ENCODE measurements at places on chromosomes 2 and 18.
A peak's percentile ranks its signal among the peaks of the same experiment; 100 is the strongest.

GRCh38 chr2:204289066-204289465, 256.2 kb upstream of the PARD3B start:
- DNase-seq: no peak

- DNase-seq: no peak
These were observed 222.8 kb downstream of the ARL4C start for GRCh38 chr2:234273887-234274584.

DNA sequence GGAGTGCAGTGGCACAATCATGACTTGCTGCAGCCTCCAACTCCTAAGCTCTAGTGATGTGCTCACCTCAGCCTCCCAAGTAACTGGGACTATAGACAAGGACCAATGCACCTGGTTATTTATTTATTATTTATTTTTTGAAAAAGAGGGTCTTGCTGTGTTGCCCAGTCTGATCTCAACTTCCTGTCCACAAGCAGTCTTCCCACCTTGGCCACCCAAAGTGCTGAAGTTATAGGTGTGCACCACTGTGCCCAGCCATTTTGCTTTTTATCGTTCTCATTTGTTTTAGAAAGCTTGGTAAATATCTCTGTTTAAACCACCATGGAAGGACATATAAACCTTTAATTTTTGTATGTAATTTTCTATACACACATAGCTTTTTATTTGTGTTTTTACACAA, 74.2 kb downstream of the SMCHD1 start:
- DNase-seq: no peak

- DNase-seq: no peak
These were observed 58.0 kb downstream of the MYL12B start for GRCh38 chr18:3319894-3320454.

GRCh38 chr2:46032161-46032813, 264.9 kb upstream of the EPAS1 start:
- no peak for DNase-seq

- DNase-seq: no peak
These were observed 243.9 kb downstream of the PRKCE start for GRCh38 chr2:45895241-45895861.

DNA sequence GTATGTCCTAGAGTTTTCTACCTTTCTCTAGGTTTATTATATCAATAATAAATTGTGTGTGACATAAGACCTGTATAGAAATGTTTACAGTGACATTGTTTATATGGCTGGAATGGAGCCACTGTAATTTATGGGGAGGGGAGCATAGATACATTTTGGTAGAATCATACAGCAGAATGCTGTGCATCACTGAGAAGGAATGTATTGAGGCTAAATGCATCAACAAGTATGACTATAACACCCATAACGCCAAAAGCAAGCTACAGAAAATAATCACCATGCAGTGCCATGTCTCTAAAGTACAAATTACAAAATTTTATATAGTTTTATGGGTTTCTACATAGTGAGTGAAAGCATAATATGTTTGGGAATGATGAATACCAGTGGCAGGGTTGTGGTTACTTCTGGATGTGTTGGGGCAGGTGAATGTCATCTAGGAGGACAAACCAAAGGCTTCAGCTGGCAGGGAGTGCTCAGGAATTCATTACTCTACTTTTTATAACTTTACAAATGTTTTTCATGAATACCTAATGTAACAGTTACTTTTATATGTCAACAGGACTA, 226.0 kb upstream of the NETO1 start:
- DNase-seq: no peak

DNA sequence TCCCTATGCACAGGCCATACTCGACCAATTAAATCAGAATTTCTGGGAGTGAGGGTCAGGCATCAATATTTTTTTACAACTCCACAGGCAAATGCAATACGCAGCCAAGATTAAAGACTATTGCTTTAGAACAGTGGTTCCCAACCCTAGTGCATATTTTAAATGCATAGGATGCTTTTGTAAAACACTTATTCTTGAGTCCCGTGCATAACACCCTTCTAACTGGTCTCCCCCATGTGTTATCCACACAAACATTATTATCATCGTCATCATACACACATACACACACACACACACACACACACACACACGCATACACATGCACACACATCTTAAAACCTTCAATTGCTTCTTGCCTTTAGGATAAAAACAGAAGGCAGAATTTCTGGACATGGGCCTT, 145.0 kb upstream of the PELI1 start:
- no peak for DNase-seq

GRCh38 chr2:204012072-204012653, 75.6 kb downstream of the ICOS start:
- DNase-seq: no peak

DNA sequence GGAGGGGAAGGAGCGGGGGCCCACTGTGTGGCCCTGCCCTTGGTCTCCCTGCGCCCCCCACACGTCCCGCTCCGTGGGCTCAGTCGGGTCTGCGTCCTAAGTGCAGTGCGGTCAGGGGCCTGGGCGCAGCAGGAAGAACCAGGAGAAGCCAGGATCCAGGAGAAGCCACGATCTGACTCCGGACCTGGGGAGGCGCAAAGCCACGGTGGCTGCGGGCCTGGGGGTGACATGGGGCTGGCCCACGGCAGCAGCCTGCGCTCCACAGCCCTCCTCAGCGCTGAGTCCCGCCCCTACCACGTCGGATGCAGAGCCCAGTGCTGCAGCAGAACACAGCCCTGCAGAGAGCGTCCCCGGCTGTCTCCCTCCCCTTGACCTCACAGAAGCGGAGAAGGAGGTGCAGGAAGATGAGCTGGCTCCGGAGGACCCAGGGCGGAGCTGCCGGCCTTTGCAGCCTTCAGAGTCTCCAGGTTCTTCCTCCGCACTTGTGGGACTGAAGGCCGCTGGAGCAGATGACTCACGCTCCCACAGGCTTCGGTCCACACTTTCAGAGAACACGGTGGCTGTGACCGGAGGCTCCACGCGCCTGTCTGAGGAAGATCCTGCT, 589.2 kb upstream of the SALL3 start:
- DNase-seq: no peak

DNA sequence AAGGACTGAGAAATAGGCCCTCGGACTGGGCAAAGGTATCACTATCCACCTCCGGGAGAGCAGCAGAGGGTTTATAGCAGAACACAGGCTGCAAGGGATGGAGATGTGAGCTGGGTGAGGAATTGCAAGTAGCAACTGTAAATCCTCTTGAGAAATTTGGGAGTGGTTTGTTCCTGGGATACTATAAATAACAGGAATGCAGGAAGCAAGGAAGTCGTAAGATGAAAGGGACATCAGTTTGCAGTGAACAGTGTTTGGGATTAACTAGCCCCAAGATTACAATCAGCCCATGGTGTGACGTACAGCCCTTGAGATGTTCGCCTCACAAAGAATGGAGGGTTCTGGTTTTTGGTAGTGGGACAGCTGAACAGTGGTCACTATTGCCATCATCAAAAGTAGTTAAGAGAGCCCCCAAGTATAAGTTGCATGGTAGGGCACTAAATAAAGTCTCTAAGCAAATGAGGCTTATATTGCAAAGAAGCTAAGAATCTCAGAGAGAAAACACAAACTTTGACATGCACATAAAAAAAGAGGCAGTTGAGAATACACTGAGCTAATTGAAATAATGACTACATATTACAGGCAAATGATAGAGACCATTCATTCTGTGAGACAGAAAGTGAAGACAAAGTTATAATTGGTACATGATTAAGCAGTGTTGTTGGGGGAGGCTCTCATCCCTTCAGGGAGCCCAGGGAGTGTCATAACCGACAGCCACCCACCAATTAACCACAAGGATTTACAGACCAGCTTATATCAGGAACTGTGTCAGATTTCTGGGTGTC, 362.5 kb upstream of the ACVR2A start:
- DNase-seq: no peak

DNA sequence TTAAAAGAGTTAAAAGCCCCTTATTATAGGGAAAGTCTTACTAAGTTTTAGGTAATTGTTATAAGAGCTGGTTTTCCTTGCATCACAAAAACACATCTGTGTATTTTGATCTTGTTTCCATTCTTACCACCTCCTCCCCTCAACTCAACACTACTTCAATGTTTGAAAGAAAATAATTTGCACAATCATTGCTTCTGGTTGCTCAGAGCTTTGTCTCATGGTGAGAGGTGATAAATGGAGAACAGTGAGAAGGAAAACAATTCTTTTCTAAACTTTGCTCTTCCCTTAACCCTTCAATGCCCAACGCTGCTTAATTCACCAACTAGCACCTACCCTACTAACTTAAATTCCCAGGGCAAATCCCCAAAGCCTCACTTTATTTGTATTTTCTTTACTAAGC, 268.1 kb upstream of the LINC00305 start:
- no peak for DNase-seq

GRCh38 chr2:158644139-158644538, 151.0 kb upstream of the DAPL1 start:
- DNase-seq: peak; percentile 48

DNA sequence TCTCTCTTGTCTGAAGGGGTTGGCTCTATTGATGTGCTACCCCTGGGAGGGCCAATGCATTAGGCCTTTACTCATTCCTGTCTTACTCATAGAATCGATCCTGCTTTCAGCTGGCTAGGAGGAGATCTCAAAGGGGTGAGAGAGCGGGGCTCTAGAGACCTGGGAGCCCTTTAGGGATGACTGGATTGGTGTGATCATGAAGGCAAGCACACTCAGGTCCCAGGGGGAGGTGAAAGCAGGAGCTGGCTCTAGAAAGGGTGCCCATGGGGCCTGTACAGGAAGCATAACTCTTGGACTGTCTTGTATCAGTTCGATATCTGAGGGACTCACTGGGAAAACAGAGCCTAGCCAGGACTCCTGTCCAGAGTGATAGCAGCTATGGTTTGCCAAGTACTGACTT, 47.8 kb downstream of the INPP4A start:
- DNase-seq: no peak

DNA sequence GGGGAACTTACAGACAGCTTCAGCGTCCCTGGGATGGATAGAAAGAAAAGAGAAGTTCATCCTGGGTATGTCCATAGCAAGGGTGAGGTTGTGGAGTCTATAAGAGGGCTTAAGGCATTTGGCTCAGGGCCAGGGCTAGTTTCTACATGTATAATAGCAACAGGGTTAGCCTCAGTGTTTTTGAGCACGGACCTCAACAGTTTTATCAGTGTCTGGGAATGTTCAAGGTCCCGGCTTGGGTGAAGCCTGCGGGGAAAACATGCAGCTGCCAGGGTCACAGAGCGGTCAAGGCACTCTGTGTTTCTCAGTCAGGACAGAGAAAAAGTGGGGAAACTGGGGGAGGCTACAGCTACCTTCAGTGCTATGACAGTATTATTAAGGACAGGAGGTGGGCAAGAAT, 427.7 kb upstream of the HS6ST1 start:
- DNase-seq: no peak

- DNase-seq: no peak
These were observed 27.0 kb downstream of the KLF7 start for GRCh38 chr2:207138627-207139297.

DNA sequence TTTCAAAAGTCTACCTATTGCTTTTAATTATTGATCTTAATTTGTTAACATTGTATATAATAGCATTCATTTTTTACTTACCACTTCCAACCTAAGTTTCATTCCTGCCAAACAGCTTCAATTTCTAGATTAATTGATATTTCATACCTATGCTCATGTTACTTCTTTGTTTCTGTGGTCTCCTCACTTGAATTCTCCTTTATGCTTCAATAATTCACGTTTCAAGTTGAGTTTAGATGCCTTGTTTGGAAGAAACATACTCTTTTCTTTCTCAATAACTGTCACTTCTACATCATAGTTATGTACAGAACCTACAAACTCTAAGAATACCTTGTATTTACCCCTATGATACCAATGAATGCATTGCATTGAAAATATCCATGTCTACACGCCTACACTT, 862.2 kb upstream of the LRATD1 start:
- no peak for DNase-seq

DNA sequence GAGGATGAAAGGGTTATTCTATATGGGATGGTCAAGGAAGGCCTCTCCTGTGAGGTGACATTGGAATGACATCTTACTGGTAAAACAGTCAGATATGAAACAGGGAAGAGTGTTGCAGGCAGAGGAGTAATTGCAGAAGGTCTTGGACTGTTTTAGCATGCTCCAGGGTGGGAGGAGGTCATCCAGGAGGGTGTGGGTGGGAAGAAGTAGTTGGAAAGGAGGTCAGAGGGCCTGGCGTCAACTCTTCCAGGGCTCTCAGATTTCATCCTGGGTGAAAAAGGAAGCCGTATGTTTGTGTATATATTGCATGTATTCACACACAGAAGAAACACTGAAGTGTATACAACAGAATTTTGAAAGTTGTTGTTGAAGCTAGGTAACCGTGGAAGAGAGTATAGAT, 48.2 kb downstream of the ATP9B start:
- no peak for DNase-seq

GRCh38 chr18:37385846-37386778, 179.5 kb downstream of the CELF4 start:
- DNase-seq: peak; percentile 17

DNA sequence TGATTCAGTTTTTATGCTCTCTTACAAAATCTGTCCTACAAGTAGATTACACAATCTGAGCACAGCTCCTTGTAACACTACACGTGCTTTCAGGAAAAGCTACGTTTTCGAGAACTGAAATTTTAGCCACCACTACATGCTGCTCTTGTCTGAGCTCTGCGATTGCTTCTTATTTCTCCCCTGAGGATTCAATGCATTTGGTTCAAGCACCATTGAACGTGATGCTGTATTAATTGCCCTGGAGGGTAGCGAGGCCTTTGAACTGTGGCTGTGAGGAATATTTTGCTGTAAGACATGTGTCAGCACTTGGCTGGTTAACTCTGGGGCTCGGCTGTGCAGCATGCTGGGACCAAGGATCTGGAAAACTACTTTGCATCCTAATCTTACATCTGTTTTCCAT, 405.8 kb downstream of the EPHA4 start:
- DNase-seq: no peak

GRCh38 chr2:233597522-233597921, 19.9 kb upstream of the UGT1A8 start:
- DNase-seq: no peak

DNA sequence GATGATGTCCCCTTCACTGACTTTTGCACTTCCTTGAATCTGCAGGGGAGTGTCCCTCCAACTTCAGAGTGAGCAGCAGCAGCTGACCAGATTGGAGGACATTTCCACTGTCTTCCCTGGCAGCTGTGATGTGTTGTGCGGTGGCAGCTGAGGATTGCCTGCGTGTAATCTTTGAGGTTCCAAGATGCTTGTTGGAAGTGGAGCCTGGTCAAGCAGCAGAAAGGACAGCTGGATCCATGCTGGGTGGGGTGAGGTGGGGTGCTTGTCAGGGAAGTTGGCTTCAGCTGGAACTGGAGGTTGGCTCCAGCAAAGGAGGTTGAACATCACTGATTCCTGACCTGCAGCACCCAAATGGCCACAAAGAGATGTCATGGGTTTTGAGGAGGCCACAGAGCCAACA, 64.8 kb downstream of the ST3GAL5 start:
- no peak for DNase-seq
